ENCODE measurements at places on chromosomes 2 and 18.

- DNase-seq = no peak
Measured at GRCh38 chr18:64806232-64806631, 657.3 kb upstream of the LINC00305 start.

DNA sequence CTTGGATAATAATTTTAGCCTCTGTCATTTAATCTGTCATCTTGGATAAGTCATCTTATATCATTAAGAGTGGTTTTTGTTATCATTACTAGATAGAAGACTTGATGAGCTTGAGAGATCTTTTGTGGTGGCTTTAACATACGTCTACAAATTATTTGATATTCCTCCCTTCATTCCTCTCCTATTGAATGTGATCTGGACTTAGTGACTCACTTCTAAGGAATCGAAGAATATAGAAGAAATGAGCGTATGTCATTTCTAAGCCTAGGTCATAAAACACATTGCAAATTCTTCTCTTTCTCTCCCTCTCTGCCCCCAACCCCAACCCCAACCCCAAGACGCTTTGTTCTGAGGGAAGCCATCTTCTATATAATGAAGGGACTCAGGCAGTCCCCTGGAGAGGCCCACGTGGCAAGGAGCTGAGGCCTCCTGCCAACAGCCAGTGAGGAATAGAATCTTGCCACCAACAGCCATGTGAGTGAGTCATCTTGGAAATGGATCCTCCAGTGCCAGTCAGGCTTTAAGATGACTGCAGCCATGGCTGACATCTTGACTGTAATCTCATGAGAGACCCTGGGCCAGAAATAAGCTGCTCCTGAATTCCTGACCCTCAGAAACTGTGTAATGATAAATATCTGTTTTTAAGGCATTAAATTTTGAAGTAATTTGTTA is 221.6 kb upstream of the SP5 start:
- DNase-seq = no peak

DNA sequence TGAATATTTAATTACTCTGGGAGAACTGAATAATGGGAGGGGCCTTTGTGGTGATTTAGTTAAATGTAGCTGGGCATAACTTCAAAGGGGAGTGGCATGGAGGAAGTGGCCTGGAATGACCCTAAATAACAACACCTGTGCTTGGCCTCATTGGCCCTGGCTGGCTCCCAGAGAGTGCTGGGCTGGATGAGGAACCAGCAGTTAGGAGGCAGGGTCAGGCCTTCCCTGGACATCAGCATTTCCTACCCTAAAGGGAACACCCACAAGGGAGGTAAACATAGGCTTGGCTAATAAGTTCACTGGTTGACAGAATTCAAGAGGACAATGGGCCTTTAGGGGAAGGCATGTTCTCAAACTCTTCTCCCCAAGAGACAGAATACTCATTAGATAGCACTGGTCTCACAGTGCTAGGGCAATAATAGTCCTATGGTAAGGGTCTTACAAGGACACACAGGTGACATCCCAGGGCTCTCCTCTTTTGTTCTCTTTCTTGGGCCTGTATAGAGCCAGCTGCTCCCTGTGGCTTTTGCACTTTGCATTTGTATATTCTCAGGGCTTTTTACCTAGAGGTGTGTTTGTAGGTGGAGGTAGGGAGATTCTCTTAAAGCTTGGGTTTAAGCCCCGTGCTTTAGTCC is 106.8 kb downstream of the ZNF519 start:
- no peak for DNase-seq

DNA sequence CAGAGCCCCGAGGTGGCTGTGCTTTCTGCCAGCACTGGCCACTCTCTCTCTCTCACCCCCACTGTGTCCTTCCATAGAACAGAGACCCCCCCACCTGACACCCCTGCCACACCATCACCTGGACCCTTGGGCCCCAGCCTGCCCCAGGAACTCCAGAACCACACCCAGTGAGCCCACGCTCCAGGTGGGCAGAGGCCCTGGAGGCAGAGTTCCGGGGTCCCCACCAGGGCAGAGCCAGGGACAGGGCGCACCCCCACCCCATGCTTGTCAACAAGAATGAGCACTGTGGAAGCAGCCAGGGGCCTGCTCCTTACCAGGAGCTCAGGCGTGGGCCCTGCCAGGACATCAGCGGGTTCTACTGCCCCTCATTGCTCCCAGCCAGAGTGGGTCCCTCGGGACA is 14.6 kb downstream of the PASK start:
- DNase-seq = no peak

DNA sequence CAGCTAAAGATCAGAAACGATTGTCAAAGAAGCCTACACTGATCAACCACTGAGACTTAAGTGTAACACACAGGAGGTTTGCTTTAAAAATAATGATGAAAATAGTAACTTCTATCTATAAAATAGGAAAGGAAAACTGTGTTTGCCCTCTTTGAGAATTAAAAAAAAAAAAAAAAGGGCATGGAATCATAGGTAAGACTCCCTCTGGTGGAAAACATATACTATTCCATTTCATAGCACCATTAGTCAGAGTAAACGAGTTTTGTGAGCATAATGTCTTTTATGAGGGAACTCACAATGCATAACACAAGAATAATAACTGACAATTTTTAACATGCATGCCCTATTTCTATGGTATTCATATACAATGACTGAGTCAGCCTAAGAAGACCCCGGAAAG is 36.3 kb downstream of the SLC35F5 start:
- peak; percentile 21 for DNase-seq

Data from HEK293T (cell line).